ENCODE measurements at places on chromosomes 7 and 10.

- no peak for DNase-seq
Measured at GRCh38 chr7:22049766-22050500, 104.2 kb upstream of the CDCA7L start.

DNA sequence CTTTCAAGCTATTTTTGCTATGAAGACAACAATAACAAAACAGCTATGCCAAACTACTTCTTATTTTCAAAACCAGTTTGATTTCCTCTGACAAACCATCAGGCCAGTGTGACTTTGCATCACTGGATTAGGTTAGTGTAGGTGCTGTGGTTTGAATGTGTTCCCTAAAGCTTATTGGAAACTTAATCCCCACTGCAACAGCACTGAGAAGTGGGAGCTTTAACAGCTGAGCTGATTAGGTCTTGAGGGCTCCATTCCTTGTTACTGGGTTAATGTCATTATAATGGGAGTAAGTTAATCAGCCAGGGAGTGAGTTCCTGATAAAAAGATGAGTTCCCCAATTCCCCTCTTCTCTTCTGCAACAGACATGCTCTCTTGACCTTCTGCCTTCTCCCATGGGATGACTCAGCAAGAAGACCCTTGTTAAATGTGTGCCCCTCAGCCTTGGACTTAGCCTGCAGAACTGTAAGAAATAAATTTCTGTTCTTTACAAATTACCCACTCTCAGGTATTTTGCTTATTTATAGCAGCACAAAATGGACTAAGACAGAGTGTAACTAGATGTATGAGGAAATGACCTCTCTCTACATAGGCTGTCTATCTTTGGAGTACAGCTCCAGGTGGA is 186.8 kb downstream of the CTTNBP2 start:
- no peak for DNase-seq

GRCh38 chr10:12377658-12378290 is 28.4 kb downstream of the CAMK1D start:
- DNase-seq: no peak

GRCh38 chr7:123615344-123615743 is 13.7 kb downstream of the ASB15 start:
- DNase-seq: no peak

DNA sequence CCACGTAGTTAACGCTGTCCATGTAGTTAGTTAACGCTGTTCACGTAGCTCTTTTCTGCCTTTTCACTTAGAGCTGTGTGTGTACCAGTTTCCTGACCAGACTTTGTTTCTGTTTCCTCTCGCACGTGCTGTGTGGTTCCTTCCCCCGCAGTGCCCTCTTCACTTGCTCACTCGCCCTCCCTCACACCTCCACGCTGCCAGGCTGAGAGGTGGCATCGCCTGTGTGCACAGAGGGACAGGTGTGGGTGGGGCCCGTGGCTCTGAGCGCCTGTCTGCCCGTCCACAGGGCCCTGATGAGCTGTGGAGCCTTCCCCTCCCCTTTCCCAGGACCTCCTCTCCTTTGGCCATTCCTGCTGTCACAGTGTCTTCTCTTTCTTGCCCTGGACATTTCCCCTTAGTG is 30.6 kb downstream of the WDR37 start:
- no peak for DNase-seq

DNA sequence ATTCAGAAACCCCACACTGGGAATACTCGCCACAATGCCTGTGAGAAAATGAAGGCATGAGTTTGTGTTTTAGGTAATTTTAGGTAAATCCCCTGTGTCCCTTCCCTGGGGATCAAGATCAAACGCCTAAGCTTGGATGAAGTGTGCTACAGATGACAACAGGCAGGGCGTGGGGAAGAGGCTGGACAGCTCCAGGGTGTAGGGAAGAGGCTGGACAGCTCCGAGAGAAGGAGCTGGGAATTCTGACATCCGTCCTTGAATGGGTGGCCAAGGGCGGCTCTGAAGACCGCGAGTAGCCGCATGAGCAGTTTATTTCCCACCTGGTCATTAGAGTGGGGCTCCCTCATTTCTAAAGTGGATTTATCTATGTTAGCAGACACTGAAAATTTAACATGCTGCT is 109.7 kb downstream of the RAMP3 start:
- DNase-seq: no peak

- no peak for DNase-seq
Measured at GRCh38 chr7:64747802-64748201, 46.4 kb upstream of the ZNF138 start.

DNA sequence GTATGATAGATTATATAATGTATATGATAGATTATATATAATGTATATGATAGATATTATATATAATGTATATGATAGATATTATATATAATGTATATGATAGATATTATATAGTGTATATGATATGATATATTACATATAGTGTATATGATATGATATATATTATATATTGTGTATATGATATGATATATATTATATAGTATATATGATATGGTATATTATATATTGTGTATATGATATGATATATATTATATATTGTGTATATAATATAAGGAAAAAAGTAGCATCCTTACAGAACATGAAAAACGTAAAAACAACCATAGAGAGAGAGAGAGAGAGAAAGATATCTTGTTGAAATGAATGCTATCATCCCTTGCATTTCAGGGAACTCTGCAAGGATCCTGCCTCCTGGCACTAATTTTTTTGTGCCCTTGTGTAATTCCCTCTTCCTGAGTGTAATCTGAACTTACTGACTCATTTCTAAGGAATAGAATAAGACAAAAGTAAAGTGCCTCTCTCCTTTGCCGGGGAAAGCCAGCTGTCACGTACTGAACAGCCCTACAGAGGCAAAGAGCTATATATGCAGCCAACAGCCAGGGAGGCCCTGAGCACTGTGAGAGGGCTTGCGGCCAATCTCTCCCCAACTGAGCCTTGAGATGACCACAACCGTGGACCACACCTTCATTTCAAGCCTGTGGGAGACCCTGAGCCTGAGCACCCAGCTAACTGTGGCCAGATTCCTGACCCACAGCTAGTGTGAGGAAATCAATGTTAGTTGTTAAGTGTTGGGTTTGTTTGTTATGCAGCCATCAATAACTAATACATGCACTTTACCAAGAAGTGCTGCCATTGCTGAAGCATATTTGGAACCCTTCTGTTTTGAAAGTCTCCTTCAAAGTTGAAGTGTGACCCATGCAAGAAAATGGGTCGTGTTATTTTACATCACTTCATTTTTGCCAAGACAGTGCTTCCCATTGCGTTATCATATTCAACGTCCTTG is 61.1 kb upstream of the EZH2 start:
- DNase-seq: no peak

DNA sequence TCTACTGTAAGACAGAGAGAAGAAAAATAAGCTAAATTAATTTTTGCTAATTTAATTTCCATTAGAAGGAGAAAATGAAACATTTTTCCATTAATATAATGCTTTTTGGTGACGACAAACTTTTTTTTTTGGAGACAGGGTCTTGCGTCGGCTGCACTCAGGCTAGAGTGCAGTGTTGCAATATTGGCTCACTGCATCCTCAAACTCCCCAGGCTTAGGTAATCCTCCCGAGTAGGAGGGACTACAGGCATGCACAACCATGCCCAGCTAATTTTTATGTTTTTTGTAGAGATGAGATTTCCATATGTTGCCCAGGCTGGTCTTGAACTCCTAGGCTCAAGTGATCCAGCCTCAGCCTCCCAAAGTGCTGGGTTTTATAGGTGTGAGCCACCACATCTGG is 229.8 kb upstream of the LRRN3 start:
- no peak for DNase-seq

GRCh38 chr7:3439333-3440030 is 138.4 kb downstream of the SDK1 start:
- DNase-seq: no peak

DNA sequence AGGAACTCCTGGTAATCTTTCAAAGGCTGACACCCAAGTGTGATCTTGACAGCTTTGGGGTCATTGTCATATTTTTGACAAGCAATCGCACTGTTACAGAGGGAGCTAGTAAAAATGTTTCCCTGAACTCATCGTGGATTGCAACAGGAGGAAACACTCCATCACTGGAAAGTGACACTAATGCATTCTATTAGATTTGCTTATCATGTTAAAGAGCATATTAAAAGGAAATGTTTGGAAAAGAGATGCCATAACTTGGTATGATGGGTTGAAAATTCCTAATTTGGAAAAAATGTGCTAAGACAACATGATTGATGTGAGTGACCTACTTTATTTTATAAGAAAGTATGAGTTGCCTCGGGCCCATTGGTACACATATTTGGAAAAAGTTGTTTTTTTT is 22.7 kb upstream of the EMX2 start:
- DNase-seq: no peak

- no peak for DNase-seq
Measured at GRCh38 chr7:3912291-3912690, 611.2 kb downstream of the SDK1 start.

- DNase-seq: no peak
Measured at GRCh38 chr7:47511699-47512370, 70.1 kb downstream of the TNS3 start.

DNA sequence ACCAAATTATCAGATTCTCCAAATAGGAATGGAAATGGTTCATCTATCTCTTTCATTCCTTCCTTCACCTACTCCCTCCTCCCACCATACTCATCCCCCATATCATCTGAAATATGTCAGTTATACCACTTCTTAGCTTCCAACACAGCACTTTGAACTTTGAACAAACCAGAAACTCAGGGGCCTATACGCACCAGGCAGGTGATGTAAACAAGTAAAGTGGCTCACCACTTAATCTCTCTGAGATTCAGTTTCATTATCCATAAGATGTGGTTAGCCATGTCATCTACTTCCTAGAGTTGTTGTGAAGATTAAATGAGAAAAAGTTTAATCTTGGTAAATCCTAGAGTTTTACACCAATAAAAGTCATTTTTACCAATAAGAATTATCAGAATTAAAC is 65.9 kb upstream of the LRRN3 start:
- DNase-seq: no peak

GRCh38 chr7:7757576-7757975 is 39.2 kb upstream of the RPA3 start:
- no peak for DNase-seq

DNA sequence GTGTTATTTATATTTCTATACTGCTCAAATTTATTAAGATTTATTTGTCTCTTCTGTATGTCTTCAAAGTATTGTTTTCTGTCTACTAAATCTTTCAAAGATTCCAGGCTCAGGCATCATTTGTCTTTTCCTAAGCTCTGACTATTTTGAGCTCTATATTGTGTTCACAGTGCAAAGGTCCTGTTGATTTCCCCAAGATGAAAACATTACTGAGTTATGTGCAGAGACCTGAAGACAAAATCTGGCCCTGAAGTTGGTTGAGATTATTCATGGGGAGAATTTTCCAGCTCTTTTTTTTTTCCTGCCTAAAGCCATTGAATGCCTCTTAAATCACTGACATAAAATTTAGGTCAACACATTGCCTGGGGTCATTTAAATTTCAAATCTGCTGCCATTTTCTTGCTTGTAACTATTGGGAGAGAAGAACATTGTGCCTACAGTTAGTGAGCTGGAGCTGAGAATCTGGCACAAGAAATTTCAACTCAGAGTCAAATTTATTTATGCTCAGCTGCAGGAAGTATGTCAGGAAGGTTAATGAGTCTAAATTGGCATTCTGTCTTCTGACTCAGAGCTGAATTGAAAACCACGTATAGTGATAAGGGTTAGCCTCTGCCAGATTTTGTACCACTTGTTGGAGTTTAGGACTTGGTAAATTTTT is 31.6 kb downstream of the CSTF2T start:
- no peak for DNase-seq

DNA sequence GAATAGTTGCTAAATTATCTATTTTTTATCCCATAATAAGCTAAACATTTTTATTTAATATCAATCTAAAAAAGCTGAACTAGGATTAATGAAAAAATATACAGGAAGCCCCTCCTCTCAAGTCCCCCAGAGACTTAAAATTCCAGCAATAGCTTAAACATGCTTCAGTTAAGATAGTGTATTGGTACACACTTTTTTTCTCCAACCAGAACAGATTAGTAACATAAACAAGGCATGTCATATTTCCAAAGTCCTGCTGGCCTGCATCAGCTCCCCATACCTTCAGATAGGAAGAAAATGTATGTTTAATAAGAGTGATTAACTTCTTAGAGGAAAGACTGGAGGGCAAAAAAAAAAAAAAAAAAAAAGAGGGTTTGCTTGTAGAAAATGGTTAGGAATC is 7.1 kb downstream of the TBX20 start:
- DNase-seq: no peak

Measured in C1 segment of cervical spinal cord (tissue), 14 donors.